Upper lobe of right lung (tissue), 1 donor: ENCODE measurements at places on chromosomes 2 and 18. TPM values are rescaled to one million over a fixed set of nuclear protein-coding genes. Genes with fewer than 3 reads are reported as not detected.

DNA sequence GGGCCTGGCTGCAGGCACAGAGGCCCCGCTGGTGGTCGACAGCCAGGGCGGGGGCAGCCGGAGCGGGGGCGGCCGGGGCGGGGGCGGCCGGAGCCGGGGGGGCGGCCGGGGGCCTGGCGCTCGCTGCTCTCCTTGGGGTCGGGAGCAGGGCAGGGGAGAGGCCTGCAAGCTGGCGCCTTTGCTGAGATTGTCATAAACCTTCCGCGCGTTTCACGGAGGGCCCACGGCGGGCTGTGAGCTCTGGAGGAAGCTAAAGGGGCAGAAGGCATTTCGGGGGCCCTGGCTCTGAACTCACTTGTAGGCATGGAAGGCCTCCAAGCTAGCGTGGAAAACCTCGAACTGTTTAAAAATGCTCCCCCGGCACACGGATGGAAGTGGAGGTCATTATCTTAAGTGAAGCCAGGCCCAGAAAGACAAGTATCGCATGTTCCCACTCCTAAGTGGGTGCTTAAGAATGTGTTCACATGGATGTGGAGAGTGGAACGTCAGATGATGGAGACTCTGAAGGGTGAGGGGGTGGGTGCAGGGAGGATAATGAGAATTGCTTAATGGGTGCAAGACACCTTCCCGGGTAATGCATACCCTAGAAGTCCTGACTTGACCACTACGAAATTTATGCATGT is 629 bp downstream of the PRELID3A start:
- peak; percentile 75 for DNase-seq
- H3K27me3 ChIP-seq, result no peaks in the 10 kb centered on the region
- H3K36me3 ChIP-seq, result no peaks in the 10 kb centered on the region
- H3K4me1 ChIP-seq, result no peaks in the 10 kb centered on the region

- H3K36me3 ChIP-seq, result no peaks in the 10 kb centered on the region
- no peaks in the 10 kb centered on the region for H3K27me3 ChIP-seq
- peaks cover 17% of the 10 kb centered on the region for H3K4me1 ChIP-seq
Observed at GRCh38 chr2:24050041-24050979, 769 bp downstream of the FKBP1B start.

GRCh38 chr2:236654496-236654895 is 84.9 kb downstream of the ACKR3 start:
- no peak overlapping the region for H3K27ac ChIP-seq
- no peaks in the 10 kb centered on the region for H3K4me1 ChIP-seq
- no peak for DNase-seq
- H3K36me3 ChIP-seq, result no peaks in the 10 kb centered on the region
- H3K4me3 ChIP-seq, result no peak overlapping the region

DNA sequence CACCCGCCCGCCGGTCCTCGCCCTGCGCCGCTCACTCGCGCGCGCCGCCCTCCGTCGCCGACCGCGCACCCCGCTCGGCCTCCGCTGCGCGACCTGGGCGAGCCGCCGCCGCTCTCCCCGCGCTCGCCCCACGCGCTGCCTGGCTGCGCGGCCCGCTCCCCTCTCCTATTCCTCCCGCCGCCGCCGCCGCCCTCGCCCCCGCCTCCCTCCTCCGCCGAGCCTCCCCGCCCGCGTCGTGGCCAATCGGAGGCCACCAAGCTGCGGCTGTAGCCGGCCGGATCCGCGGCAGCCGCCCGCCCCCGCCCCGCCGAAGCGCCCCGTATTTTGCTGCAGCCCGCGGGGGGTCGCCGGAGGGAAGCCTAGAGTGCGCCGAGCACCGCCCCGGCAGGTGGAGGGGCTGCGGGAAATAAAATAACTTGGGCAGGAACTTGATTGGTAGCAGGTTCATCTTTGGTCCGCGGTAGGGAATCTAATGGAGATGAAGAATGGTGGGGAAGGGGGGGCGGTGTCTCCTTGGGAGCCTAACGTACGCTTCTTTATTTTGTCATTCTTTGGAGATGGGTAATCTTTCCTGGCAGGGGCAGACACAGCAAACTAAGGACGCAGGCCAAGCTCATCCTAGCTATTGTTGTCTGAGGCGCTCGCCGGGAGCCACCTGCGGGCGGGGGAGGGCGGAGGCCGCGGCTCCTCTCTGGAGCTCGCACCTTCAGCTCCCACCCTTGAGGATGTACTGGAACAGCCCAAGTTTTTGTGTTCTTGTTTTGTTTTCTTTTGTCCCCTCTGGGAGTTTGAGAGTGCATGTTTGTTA is 1.1 kb upstream of the CDH2 start:
- peaks cover 53% of the 10 kb centered on the region for H3K27me3 ChIP-seq
- H3K27ac ChIP-seq, result no peak overlapping the region
- DNase-seq, result peak; percentile 73

GRCh38 chr2:181281206-181281832 is 175.9 kb upstream of the ITGA4 start:
- H3K36me3 ChIP-seq, result no peaks in the 10 kb centered on the region
- H3K27me3 ChIP-seq, result no peaks in the 10 kb centered on the region
- no peak overlapping the region for H3K27ac ChIP-seq
- no peaks in the 10 kb centered on the region for H3K4me1 ChIP-seq
- no peak for DNase-seq
- H3K4me3 ChIP-seq, result no peak overlapping the region

DNA sequence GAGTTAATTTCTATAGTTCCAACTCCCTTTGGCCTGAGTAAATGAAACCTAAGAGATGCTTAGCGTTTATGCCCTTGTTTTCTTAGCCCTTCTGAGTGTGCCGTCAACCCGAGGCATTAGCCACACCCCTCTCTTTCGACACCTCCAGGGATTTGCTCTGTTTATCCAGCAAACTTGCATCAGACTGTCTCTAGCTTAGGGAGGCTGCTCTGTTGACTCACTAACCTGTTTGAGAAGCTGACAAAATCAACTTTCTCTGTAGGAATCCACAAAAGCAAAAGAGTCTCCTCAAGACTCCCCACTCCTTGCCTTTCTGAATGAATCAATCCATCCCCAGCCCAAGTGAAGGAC is 317.6 kb downstream of the TNS1 start:
- no peaks in the 10 kb centered on the region for H3K27me3 ChIP-seq
- no peak overlapping the region for H3K4me3 ChIP-seq
- DNase-seq, result peak; percentile 66
- H3K36me3 ChIP-seq, result no peaks in the 10 kb centered on the region
- H3K27ac ChIP-seq, result no peak overlapping the region

DNA sequence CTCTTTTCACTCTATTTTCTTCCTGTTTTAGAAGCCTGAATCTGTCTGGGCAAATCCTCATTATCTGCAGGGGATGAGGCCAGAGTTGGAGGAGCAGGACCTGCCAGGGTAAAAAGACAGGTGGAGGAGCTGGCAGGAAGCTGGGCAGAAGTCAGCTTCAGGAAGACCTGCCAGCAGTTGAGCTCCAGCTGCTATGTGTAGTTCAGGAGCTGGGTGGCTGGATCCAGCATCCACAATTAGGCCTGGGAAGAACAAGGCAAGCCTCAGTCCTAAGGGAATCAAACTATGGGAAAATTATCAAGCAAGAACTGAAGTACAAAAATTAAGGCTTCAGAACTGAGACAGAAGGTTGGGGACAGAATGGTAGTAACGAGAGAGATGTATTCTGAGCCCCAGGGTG is 174.0 kb downstream of the MREG start:
- no peaks in the 10 kb centered on the region for H3K27me3 ChIP-seq
- no peak for DNase-seq

DNA sequence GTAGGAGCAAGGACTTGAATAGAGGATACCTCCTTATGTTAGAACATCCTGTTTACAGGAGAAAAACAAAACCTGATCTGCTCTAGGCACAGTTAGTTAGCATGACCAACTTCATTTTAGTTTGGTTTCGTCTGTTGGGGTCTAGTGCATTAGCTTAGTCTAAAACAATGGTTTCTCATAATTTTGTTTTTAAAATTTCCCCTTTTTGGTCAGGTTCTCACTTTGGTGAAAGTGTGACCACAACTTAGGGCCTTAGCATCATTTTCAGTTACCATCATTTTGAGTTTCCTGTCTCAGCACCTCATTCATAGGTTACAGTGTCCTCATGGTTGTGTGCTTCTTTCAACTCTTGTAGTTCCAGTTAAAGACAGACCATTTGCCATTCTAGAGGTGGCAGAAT is 1277.0 kb upstream of the SLC39A10 start:
- H3K27me3 ChIP-seq, result no peaks in the 10 kb centered on the region
- no peak overlapping the region for H3K27ac ChIP-seq
- DNase-seq, result no peak
- no peak overlapping the region for H3K4me3 ChIP-seq

ADD2 gene
- 1.4 TPM for total RNA-seq

MATN3 gene
- total RNA-seq, result 11.7 TPM

TNFRSF11A gene
- 2.5 TPM for total RNA-seq

FSIP2 gene
- total RNA-seq, result 0.29 TPM
